Stimulated activated naive CD4-positive, alpha-beta T cell (primary cell): ENCODE measurements at places on chromosomes 2 and 18.

- no peak for DNase-seq
Measured at GRCh38 chr2:64214281-64215115, 70.3 kb upstream of the PELI1 start.

DNA sequence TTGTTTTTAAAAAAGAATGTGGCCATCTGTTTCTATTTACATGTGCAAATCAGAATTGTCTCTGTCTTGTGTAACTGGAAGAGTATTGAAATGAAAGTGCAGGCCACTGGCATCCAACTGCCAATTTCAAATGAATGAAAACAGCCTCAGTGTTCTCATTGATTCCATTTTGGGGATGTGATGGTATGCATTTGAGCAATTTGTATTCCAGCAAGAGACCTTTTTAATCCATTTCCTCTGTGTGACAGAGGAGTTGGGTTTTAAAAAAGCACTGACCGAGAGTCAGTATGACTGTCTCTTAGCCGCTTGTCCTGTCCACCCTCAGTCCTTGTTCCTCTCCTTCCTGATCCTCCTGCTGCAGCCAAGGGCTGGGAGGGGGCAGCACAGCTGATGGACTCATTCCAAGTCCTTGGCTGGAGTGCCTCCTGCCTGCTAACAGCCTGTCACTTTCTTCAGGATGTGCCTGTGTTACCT lies 50.0 kb downstream of the ASAP2 start:
- no peak for DNase-seq

GRCh38 chr18:24799176-24799575 lies 338.7 kb downstream of the HRH4 start:
- DNase-seq, result no peak

GRCh38 chr18:45978084-45978483 lies 11.0 kb upstream of the EPG5 start:
- no peak for DNase-seq

GRCh38 chr18:23479829-23480505 lies 23.3 kb upstream of the RMC1 start:
- DNase-seq, result no peak

- DNase-seq, result no peak
Measured at GRCh38 chr18:79962835-79963657, 1.4 kb upstream of the HSBP1L1 start.

GRCh38 chr2:74841641-74842040 lies 7.7 kb downstream of the HK2 start:
- no peak for DNase-seq
